ENCODE measurements at places on chromosomes 2 and 18.

GRCh38 chr18:31199190-31199769 is 36.6 kb upstream of the DSC1 start:
- no peaks in the 10 kb centered on the region for H3K4me1 ChIP-seq
- no peak for DNase-seq
- H3K27ac ChIP-seq, result no peak overlapping the region
- no peaks in the 10 kb centered on the region for H3K27me3 ChIP-seq
- H3K4me3 ChIP-seq, result no peak overlapping the region

DNA sequence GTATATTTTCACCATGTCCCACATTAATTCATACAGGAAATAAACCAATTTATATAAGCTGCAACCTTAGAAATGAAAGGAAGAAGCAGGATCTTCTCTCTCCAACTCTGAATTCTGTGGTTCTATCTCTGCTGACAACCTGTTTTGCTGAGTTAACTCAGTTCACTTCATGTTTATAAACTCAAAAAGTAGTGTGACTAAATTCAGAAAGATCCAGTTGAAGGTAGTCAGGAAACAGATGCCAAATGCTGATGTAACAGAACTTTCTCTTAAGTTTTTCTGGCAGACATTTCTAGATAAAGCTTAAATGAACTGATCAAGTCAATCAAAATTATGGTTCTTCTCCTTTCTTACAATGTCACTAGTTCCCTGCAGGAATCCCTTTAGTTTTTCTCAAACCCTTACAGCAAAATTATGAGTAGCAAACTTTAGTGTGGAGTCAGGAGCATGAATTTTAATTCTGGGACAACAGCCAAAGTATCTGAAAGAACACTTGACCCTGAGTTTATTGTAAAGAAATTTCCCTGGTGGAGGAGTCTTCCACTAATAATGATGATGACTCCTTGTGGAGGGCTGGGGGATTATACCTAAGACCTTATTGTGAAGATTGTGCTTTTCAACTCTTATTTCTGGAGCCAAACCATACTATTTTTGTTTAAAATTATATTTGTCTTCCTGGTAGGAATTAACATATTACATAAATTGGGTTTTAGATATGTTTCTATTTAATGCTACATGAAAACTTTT is 216.9 kb downstream of the MYO3B start:
- H3K27me3 ChIP-seq, result peaks cover 3% of the 10 kb centered on the region
- H3K4me1 ChIP-seq, result no peaks in the 10 kb centered on the region
- H3K4me3 ChIP-seq, result no peak overlapping the region
- no peaks in the 10 kb centered on the region for H3K36me3 ChIP-seq
- H3K27ac ChIP-seq, result no peak overlapping the region

DNA sequence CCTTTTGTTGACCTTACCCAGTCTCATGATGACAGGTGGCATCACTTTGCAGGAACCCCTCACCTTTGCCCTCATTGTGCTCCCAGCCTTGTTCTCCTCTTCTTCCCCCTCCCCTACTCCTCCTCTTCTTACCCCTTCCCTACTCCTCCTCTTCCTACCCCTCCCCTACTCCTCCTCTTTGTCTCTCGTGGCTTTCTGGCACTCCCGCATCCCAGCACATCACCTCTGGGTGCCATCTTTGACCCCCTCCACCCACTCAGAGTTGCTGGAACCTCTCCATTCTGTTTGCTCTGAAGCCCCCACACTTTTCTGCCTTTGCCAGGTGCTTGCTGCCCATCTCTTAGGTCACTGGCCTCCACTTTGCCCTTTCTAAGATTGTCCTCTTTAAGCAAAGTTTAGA is 17.1 kb downstream of the UBE2F start:
- no peak overlapping the region for H3K4me3 ChIP-seq
- no peak overlapping the region for H3K27ac ChIP-seq
- no peak for DNase-seq
- H3K4me1 ChIP-seq, result peaks cover 29% of the 10 kb centered on the region
- no peaks in the 10 kb centered on the region for H3K27me3 ChIP-seq

GRCh38 chr2:182628916-182629315 is 87.1 kb upstream of the DNAJC10 start:
- H3K36me3 ChIP-seq, result no peaks in the 10 kb centered on the region
- no peaks in the 10 kb centered on the region for H3K4me1 ChIP-seq
- no peak overlapping the region for H3K4me3 ChIP-seq

GRCh38 chr2:233655043-233655442 is 16.7 kb upstream of the UGT1A9 start:
- no peaks in the 10 kb centered on the region for H3K4me1 ChIP-seq
- H3K4me3 ChIP-seq, result no peak overlapping the region
- H3K27ac ChIP-seq, result no peak overlapping the region
- no peak for DNase-seq
- peaks cover 8% of the 10 kb centered on the region for H3K27me3 ChIP-seq

DNA sequence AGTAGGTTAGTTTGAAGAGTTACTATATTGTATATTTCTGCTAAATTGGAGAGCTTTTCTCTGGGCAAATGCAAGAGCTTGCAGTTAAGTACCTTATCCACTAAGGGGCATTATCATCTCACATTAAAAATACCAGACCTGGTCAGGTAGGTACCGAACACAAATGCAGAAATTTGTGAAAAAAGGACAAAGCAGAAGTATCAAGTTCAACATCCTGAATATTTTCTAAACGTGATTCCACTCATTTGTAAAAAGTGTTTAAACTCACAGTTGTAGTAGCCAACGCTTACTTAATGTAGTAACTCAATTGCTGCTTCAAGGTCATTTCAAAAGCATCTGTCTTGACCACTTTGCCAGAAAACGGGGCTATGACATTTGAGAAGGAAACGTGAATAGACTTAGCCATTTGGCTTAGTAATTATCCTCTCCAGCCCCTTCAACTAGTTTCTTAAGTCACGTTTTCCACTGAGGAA is 52.1 kb downstream of the CYRIA start:
- no peak overlapping the region for H3K4me3 ChIP-seq
- H3K36me3 ChIP-seq, result peaks cover 26% of the 10 kb centered on the region
- peak overlapping the region; percentile 24 for H3K27ac ChIP-seq
- peaks cover 32% of the 10 kb centered on the region for H3K4me1 ChIP-seq
- H3K27me3 ChIP-seq, result no peaks in the 10 kb centered on the region
- peak; percentile 38 for DNase-seq

Data from memory B cell (primary cell).